Activated CD8-positive, alpha-beta memory T cell treated with anti-CD3 and anti-CD28 coated beads for 1 hour (primary cell): ENCODE measurements at places on chromosomes 4 and X.
A peak's percentile ranks its signal among the peaks of the same experiment; 100 is the strongest.

DNA sequence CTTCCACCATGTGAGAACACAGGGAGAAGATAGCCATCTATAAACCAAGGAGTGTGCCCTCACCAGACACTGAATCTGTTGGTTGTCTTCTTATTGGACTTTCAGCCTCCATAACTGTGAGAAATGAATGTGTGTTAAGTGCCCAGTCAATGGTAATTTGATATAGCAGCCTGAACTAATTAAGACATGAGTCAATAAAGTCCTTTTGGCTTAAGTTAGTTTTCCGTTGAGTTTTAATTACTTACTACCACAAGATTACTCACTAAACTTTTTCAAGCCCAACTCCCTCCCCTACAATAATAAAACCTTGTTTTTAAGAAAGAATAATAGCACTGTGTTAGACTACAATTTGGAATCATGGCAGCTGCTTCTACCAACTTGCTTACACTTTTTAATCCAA lies 324.2 kb downstream of the PCDH19 start:
- DNase-seq, result no peak

DNA sequence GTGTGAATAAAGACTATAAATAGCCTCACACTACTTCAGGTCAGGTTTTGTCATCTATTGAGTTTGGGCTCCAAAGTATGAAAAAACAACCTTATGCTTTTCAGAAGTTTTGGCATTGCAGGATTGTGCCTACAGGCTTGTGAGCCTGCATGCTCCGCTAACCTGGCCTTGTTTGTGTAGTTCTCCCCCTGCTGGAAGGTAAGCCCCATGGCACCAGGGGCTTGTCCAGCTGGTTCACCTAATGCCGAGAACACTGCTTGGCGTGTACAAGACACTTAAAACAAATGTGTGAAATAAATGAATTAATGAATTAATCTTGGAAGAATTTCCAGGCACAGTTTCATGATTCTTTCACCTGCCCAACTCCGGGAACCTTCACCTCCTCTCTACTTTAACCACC lies 1.8 kb upstream of the HSD17B10 start:
- peak; percentile 23 for DNase-seq

- DNase-seq, result no peak
Measured at GRCh38 chr4:151215295-151215694, 61.7 kb upstream of the PRSS48 start.

- DNase-seq, result no peak
Measured at GRCh38 chr4:6331018-6331417, 61.4 kb downstream of the WFS1 start.

- DNase-seq, result no peak
Measured at GRCh38 chrX:43882294-43882681, at the start of gene MAOB. MAOB (minus strand) TSS chrX:43882450; CDS start chrX:43882299, 151 bp downstream.

DNA sequence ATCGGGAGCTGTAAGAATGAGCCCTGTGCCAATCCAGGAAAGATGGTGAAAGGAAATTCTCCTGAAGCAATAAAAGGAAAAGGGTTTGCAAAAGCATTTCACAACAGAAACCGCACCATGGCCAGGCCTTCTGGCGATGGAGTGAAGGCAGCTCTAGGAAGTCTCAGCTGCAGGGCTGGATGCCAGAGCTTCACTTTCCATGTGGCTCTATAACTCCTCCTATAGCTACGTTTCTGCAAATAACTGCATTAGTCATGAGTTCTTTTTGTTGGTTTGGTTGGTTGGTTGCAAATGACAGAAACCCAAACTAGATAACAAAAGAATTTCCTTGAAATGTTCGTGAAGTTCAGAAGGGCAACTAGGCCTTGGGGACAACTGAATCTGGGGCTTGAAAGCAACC lies 84.6 kb downstream of the RELL1 start:
- no peak for DNase-seq

DNA sequence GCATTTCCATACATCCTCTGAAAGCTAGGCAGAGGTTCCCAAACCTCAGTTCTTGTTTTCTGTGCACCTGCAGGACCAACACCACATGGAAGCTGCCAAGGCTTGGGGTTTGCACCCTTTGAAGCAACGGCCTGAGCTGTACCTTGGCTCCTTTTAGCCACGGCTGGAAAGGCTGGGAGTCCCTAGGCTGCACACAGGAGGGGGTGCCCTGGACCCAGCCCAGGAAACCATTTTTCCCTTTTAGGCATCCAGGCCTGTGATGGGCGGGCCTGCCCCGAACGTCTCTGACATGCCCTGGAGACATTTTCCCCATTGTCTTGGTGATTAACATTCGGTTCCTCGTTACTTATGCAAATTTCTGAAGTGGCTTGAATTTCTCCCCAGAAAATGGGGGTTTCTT lies 17.4 kb upstream of the PCSK1N start:
- no peak for DNase-seq

- DNase-seq, result no peak
Measured at GRCh38 chr4:152360045-152360410, 175.9 kb downstream of the FBXW7 start.

- DNase-seq, result no peak
Measured at GRCh38 chr4:30443289-30443688, 276.9 kb upstream of the PCDH7 start.

DNA sequence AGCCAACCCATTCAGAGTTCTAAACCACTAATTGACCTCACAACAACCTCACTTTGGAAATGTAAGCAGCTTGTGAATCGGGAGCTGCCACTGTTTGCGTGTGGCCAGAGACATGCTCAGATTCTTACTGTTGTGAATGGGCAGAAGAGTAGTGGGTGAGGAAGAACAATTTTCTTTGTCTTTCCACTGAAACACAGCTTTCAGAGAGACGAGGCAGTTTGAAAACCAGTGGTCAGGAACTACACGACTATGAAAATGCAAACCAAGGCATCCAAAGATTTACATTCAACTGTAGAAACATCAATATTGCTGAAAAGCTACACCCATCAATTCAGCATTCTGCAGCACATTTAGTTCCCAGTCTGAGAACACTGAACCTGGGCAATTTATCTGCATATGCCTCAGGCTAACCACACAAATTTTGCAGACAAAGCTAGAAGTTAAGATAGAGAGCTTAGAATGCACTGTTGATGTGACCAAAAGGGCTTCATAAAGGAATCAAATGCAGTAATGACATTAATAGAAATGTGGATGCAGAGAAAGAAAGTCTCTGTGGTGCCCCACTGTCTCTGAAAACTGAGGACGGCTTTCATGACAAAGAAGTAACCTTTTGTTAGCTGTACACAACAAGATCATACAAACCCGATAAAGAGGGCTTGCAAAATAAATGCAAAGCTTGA lies 134.3 kb downstream of the APBB2 start:
- no peak for DNase-seq

GRCh38 chr4:6011271-6011671 lies 7.0 kb downstream of the C4orf50 start:
- no peak for DNase-seq

- DNase-seq, result no peak
Measured at GRCh38 chr4:17561195-17561909, 15.6 kb upstream of the LAP3 start.

GRCh38 chr4:139813881-139814280 lies 148.3 kb downstream of the MGST2 start:
- no peak for DNase-seq

DNA sequence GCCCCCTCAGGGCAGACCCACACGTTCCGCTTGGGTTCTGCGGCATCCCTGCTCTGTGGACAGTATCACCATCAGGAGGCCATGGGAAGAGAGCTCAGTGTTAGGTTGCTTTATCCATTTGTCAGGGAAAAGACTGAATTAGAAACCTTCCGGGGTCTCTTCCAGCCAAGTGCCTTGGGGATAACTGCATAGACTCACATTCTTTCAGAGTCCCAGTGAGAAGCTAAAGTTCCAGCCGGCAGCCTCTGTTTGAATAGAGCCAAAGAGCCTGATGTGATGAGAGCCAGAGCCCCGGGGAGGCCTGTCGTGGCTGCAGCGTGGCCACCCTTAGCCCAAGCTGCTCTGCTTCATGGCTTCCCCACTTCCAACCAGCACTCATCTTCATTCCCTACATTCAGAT lies 85.2 kb downstream of the FHDC1 start:
- no peak for DNase-seq

- no peak for DNase-seq
Measured at GRCh38 chrX:33415459-33415858, 204.1 kb upstream of the DMD start.

- no peak for DNase-seq
Measured at GRCh38 chrX:71131510-71131909, 13.1 kb downstream of the MED12 start.

DNA sequence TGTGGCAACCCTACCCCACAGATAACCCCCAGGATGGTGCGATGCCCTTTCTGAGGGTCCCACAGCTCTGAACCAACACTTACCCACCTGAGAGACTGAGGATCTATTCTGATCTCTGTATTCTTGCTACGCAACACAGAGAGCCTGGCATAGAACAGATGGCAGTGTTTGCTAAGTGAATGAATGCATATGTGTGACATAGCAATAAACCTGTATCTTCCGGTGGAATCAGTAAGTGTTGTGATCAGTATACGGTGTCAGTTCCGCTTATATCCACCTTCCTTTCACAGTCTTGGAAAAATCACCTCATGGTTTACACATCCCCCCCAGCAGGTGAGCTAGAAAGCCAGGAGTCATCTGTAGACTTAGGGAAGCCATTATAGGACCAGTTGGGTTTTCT lies 5.9 kb upstream of the HSD17B10 start:
- DNase-seq, result no peak

GRCh38 chr4:3467601-3468031 lies 4.5 kb downstream of the DOK7 start:
- no peak for DNase-seq

GRCh38 chrX:41335198-41335957 lies 1.4 kb downstream of the DDX3X start:
- no peak for DNase-seq

DNA sequence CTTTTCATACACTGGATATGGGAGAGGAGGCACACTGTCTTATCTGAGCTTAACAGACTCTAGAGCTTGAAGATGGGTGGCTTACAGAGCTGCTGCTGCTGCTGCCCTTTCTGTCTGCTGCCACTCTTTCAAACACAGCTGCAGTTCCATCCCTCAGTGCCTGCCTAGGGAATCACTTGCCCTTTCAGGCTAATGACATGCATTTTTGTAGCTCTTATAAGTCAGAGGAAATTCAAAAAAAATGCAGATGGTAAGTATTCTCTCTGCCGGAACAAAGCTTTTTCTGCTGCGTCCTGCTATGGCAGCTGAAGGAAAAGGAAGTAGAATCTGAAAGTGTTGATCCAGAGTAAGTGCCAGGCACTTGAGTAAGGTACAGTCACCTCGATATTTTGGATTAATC lies 460.4 kb upstream of the DIAPH2 start:
- no peak for DNase-seq

GRCh38 chr4:52588097-52588496 lies 71.0 kb downstream of the USP46 start:
- DNase-seq, result no peak

DNA sequence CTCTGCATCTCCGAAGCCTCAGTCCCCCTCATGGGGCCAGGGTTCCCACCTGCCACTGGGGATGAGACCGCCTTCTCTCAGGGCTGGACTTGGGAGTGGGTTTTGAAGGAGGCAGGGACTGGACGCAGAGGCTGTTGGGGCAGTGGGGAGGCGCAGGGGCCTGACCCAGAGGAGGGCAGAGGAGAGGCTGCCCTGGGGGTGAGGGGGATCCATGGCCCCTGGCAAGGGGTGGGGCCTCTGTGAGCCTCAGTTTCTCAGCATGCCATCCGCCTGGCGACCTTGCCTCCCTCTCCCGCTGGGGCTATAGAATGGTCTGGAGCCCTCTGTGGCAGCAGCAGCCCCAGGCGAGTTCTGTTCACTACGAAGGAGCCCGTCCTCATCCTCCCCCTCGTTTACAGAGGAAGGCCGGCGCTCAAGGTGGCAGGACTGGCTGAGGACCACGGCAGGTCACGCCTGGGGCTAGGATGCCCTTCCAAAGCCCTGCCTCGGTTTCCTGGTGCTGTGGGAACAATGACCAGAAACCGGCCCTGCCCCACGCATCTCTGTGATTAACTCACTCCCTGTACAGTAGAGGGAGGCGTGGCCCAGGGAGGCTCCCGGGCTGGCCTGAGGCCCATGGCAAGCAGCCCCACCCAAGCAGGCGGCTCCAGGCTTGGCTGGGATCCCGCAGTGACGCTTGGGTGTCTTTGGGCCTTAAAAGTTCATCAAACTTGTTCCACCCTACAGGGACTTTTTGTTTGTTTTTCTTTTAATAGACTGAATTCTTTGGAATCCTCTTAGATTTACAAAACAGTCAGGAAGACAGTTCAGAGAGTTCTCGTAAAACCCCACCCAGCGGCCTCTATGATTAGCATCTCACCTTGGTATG lies 16.0 kb upstream of the SH3TC1 start:
- DNase-seq, result no peak

DNA sequence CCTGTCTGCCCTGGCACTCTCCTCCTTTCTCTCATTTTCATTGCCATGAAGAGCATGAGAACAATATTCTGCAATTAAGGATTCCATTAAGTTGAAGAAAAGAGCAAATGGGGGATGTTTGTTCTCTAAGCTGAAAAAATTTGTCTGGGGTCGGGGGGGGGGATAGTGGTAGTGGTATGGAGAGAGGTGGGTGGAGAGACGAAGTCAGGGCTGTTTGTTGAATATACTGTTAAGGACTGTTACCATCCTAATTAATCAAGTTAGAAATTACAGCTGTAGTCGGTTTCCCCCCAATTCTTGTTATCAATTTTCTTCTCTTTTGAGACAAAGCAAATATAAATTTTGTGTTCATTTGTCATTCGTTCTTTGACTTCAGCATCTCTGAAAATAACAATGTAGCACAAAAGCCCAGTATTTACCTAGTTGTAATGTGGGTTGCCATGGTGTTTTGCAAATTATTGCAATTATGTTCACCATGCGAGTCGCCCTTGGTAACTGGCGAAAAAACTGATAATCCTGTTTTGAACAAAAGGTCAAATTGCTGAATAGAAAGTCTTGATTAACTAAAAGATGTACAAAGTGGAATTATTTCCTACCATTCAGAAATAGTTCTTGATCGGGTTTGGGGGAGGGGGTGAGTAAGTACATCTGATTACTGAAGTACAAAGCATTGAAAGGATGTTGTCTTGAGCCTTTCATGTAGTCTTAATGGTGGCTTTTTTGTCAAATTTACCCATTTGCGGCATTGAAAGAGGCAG lies 139.1 kb downstream of the ARX start:
- no peak for DNase-seq

GRCh38 chrX:11461201-11462001 lies 168.2 kb downstream of the AMELX start:
- no peak for DNase-seq

GRCh38 chr4:25020236-25020635 lies 10.5 kb downstream of the LGI2 start:
- no peak for DNase-seq
